Upper lobe of right lung (tissue), 1 donor: ENCODE measurements at places on chromosomes 3 and 15.

DNA sequence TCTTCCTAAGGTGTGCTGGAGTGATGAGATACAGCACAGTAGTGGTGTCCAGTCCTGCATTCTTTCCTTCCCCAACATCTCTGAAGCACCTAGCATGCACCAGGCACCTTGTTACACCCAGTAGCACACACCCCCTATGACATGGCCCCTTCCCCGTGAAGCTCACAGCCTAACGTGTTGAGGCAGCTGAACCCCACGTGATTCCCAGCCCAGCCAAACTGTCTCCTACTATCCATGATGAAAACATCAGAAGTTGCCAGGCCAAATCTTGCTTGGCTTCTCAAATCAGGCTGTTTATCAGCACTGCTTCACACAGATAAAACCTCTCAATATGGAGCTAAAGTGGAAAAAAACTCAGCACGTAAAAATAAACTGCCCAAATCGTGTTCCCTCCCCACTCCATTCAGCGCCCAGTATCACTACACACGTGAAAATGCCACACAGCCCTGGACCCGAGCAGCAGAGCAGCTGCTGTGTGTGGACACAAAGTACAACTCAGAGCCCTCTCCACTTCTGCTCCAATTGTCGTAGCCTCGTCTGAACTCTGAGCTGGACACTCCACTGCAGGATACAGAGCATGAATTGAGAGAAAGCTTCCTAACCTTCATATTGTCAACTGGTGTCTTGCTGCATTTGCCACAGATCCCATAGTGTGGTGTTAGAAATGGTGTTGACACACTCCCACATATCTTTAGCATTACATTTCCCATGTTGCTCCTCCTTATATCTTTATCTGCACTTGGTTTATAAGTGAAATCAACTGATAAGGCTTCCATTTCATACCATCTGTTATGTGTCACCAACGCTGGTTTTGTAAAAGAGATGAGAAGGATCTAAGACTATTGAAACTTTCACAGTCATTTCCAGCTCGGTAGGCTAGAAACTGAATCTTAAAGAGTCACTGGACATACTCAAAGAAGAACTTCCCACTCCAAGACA is 279.8 kb downstream of the RORA start:
- H3K36me3 ChIP-seq = no peaks in the 10 kb centered on the region
- H3K27ac ChIP-seq = no peak overlapping the region

- no peaks in the 10 kb centered on the region for H3K27me3 ChIP-seq
- H3K4me3 ChIP-seq = no peak overlapping the region
- H3K27ac ChIP-seq = no peak overlapping the region
- H3K4me1 ChIP-seq = no peaks in the 10 kb centered on the region
- DNase-seq = no peak
Observed at GRCh38 chr3:52463416-52463815, 8.0 kb downstream of the NISCH start.

- H3K4me3 ChIP-seq = no peak overlapping the region
- no peaks in the 10 kb centered on the region for H3K27me3 ChIP-seq
- H3K4me1 ChIP-seq = no peaks in the 10 kb centered on the region
- H3K27ac ChIP-seq = no peak overlapping the region
- no peak for DNase-seq
Observed at GRCh38 chr3:36025232-36025631, 355.1 kb upstream of the STAC start.

DNA sequence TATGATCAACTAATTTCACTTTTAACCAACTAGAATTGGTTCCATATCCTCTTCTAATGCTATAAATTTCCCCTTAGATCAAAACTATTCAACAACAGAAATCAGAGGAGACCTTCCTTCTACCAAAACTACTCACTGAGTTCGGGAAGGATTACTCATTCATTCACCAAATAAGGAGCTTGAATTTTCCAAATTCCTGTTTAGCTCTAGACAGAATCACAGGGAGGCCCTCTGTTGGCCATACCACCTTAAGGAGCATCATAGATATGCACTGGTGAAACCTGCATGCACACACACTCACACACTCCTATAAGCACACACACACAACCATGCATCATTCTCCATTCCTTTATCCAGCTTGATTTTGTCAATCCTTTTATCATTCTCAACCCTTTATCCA is 49.0 kb downstream of the SUCLG2 start:
- no peak for DNase-seq
- H3K36me3 ChIP-seq = peaks cover 41% of the 10 kb centered on the region
- H3K27ac ChIP-seq = no peak overlapping the region
- H3K4me3 ChIP-seq = no peak overlapping the region

DNA sequence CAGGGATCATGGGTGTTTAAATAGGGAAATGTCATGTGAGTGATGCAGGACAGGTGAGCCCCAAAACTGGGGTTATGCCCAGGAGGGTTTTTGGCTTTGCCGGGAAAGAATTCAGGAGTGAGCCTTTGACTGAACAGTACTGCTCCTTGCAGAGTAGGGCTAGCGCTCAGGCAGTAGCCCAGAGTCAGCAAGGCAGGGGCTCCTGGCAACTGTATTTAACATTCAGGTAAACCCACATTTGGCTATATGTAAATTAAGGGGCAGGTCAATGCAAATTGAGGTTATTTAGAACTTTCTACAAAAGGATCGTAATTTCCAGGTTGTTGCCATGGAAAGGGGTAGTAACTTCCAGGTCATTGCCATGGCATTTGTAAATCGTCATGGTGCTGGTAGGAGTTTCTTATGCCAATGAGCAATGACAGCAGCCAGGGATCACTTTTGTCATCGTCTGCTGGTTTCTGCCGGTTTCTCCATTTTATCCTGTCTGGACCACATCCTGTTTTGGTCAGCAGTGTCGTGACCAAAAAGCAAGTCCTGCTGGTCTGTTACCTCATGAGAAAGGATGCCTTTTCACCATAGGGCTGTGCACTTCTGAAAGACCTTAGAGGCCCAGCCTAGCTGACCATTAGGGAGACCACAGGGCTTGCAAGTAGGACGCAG is 24.3 kb downstream of the MTHFS start:
- H3K4me3 ChIP-seq = no peak overlapping the region
- H3K27me3 ChIP-seq = no peaks in the 10 kb centered on the region
- H3K27ac ChIP-seq = no peak overlapping the region

- peaks cover 47% of the 10 kb centered on the region for H3K4me1 ChIP-seq
- no peak overlapping the region for H3K27ac ChIP-seq
- H3K4me3 ChIP-seq = no peak overlapping the region
- no peaks in the 10 kb centered on the region for H3K36me3 ChIP-seq
- no peak for DNase-seq
Observed at GRCh38 chr3:69762768-69763229, 23.5 kb downstream of the MITF start.

DNA sequence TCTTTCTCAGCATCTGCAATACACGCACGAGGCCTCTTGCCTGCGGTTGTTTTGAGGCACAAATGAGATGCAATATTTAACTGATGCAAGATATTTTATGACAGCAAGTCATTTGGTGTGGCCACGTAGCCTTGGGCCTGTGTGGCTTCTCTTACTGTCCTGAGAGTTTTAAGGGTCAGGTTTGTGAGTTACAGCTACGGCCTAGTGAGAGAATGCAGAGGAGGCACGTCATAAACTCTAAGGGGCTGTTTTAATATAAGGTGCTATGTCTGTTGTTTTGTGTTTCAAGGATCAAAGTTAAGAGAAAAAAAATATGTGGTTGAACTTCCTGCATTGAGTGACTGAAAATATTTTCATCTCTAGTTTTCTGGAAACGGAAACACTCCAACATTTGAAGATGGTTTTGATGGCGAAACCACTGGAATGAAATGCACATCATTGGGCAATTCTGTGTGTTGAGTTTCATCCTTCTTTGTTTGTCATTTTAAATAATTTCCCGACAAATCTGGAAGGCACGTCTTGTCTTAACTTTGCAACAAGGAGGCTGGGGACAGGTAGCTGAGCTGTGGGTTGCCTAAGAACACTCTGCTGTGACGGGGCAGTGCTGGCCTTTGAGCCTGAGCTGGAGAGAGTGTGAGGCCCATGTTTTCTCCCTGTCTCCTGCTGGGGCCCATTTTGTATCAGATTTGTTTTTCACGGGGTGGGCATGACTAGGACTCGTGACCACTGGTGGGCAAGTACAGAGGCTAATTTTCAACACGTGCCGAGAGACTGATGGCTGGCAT is 5.1 kb downstream of the APBA2 start:
- H3K36me3 ChIP-seq = no peaks in the 10 kb centered on the region
- no peak for DNase-seq
- no peak overlapping the region for H3K4me3 ChIP-seq
- no peak overlapping the region for H3K27ac ChIP-seq
- peaks cover 17% of the 10 kb centered on the region for H3K27me3 ChIP-seq

GRCh38 chr3:177469216-177469615 is 271.9 kb upstream of the TBL1XR1 start:
- H3K27me3 ChIP-seq = no peaks in the 10 kb centered on the region
- H3K4me1 ChIP-seq = no peaks in the 10 kb centered on the region
- H3K27ac ChIP-seq = no peak overlapping the region
- DNase-seq = no peak
- no peak overlapping the region for H3K4me3 ChIP-seq

- H3K36me3 ChIP-seq = no peaks in the 10 kb centered on the region
- no peak for DNase-seq
- no peaks in the 10 kb centered on the region for H3K4me1 ChIP-seq
Observed at GRCh38 chr3:161475905-161476304, 20.7 kb upstream of the OTOL1 start.

- H3K27me3 ChIP-seq = no peaks in the 10 kb centered on the region
- H3K36me3 ChIP-seq = no peaks in the 10 kb centered on the region
- H3K4me3 ChIP-seq = no peak overlapping the region
- no peak overlapping the region for H3K27ac ChIP-seq
Observed at GRCh38 chr3:13176445-13176844, 103.2 kb upstream of the IQSEC1 start.

DNA sequence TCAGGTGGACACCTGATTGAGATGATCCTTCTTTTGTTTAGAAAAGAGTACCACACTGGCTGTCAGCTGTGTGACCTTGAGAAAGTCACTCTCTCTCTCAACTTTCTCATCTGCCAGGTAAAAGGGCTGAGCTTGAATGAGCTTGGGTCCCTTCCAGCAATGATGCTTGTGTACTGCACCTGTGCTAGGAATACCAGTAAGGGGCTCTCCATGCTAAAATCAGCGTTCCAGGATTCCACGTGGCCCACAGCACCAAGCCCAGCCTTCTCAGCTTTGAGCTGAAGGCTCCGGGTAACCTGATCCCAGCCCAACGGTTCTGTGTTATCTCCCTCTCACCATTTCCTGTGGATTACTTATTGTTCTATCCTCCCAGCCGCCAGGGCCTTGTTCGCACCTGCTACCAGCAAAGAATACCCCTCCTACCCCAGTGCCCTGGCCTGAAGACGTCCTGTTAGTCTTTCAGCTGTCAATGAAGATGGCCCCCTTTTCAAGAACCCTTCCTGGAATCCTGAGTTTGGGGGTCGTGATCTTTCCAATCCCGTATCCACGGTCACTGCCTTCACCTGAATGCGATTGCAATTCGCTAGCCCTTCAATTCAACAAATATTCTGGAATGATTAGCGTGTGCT is 54.2 kb upstream of the CGNL1 start:
- no peaks in the 10 kb centered on the region for H3K36me3 ChIP-seq
- peaks cover 7% of the 10 kb centered on the region for H3K4me1 ChIP-seq
- no peak for DNase-seq
- H3K27me3 ChIP-seq = no peaks in the 10 kb centered on the region
- no peak overlapping the region for H3K27ac ChIP-seq

DNA sequence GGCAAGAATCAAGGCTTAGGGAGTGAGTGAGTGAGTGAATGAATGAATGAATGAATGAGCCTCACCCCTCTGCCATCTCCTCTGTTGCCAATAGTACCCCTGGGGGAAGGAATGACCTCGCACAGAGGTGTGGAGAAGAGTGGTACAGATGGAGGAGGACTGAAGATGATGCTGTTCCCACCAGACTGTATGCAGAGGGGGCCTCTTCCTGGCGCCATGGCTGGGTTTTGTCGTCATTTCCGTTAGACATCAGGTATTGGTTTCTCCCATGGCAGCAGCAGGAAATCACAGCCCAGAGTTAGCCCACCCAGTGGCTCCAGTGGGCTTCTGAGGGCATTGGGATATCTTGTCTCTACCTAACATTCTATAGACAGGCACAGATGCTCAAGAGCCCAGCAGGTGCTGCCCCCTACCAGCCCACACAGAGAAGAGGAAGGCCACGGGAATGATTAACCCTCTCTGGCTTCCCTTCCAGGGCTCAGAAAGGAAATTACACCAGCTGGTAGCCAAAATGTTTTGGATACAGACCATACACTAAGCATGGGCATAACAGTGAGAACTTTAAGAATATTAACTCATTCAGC is 109.8 kb upstream of the SLC6A11 start:
- H3K27me3 ChIP-seq = peaks cover 72% of the 10 kb centered on the region
- no peak for DNase-seq
- H3K27ac ChIP-seq = no peak overlapping the region
- H3K4me3 ChIP-seq = no peak overlapping the region

GRCh38 chr15:79903626-79904025 is 6.8 kb upstream of the MTHFS start:
- no peaks in the 10 kb centered on the region for H3K36me3 ChIP-seq
- no peak for DNase-seq
- H3K27ac ChIP-seq = no peak overlapping the region
- H3K4me1 ChIP-seq = peaks cover 6% of the 10 kb centered on the region

- DNase-seq = no peak
- H3K4me1 ChIP-seq = peaks cover 3% of the 10 kb centered on the region
- H3K36me3 ChIP-seq = peaks cover 100% of the 10 kb centered on the region
Observed at GRCh38 chr3:157148196-157148889, 11.6 kb downstream of the CCNL1 start.

- no peaks in the 10 kb centered on the region for H3K4me1 ChIP-seq
- DNase-seq = peak; percentile 8
- H3K27me3 ChIP-seq = no peaks in the 10 kb centered on the region
- no peak overlapping the region for H3K4me3 ChIP-seq
- H3K36me3 ChIP-seq = no peaks in the 10 kb centered on the region
Observed at GRCh38 chr3:197399486-197399885, 101.1 kb upstream of the DLG1 start.

GRCh38 chr3:142287866-142288638 is 62.7 kb upstream of the GK5 start:
- DNase-seq = no peak
- H3K27ac ChIP-seq = no peak overlapping the region
- H3K4me1 ChIP-seq = no peaks in the 10 kb centered on the region
- no peak overlapping the region for H3K4me3 ChIP-seq
- H3K27me3 ChIP-seq = no peaks in the 10 kb centered on the region

GRCh38 chr3:38487323-38487722 is 8.8 kb upstream of the EXOG start:
- no peak overlapping the region for H3K4me3 ChIP-seq
- no peaks in the 10 kb centered on the region for H3K4me1 ChIP-seq
- no peaks in the 10 kb centered on the region for H3K27me3 ChIP-seq
- no peak for DNase-seq
- H3K36me3 ChIP-seq = peaks cover 34% of the 10 kb centered on the region

GRCh38 chr15:96347181-96348111 is 16.9 kb downstream of the NR2F2 start:
- peaks cover 6% of the 10 kb centered on the region for H3K4me1 ChIP-seq
- DNase-seq = no peak
- H3K27ac ChIP-seq = peak overlapping the region; percentile 83
- no peaks in the 10 kb centered on the region for H3K36me3 ChIP-seq
- peak overlapping the region; percentile 56 for H3K4me3 ChIP-seq

GRCh38 chr3:87977765-87978164 is 81.0 kb downstream of the CGGBP1 start:
- no peak for DNase-seq
- no peak overlapping the region for H3K27ac ChIP-seq
- H3K4me1 ChIP-seq = no peaks in the 10 kb centered on the region
- H3K36me3 ChIP-seq = no peaks in the 10 kb centered on the region
- no peaks in the 10 kb centered on the region for H3K27me3 ChIP-seq

GRCh38 chr3:134985864-134986715 is 191.0 kb downstream of the EPHB1 start:
- H3K27me3 ChIP-seq = no peaks in the 10 kb centered on the region
- no peak for DNase-seq
- no peaks in the 10 kb centered on the region for H3K36me3 ChIP-seq
